CD14-positive monocyte (primary cell): ENCODE measurements at places on chromosomes 12 and 14.
A peak's percentile ranks its signal among the peaks of the same experiment; 100 is the strongest.

GRCh38 chr14:24143511-24143910 lies 2.1 kb upstream of the EMC9 start:
- no peak for DNase-seq

DNA sequence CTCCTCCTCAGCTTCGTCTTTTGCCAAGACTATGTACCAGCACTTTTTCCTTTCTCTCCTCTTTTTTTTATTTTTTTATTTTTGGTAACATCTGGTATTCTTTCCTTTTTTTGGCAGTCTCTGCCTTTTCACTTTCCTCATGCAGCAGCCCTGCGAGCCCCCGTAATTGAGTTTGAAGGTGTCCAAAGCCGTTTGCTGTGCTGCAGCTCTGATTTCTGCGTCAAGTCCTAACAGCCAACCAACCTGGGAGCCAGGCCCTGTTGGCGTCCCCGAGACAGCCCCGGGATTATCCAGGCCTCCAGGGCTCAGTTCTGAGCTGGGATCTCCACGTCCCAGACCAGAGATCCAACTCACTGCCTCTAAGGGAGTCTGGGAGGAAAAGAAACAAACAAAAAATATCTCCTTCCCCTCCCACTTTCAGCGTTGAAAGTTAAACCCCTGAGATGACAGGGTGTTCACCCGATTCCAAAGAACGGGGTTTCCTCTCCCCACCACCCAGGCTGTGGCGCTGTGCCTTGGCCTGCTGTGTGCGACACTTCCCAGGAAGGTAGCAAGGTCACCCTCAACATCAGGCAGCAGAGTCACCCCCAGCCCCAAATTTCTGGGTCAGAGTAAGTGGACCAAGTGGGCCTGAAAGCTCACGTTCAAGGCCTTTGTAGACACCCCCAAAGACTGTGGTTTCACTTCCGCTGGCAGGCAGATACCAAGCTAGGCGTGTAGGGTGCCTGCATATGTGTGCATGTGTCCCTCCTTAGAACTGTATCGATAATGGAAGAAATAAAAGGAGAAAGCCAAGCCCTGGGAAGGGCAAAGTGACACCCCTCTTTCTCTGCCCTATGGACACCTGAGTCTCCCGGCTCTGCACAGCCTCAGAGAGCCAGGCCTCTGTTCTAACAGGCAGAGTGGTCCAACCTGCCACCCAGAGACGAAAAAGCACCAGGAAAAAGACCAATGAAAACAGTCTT lies 11.1 kb downstream of the BCL11B start:
- no peak for DNase-seq

DNA sequence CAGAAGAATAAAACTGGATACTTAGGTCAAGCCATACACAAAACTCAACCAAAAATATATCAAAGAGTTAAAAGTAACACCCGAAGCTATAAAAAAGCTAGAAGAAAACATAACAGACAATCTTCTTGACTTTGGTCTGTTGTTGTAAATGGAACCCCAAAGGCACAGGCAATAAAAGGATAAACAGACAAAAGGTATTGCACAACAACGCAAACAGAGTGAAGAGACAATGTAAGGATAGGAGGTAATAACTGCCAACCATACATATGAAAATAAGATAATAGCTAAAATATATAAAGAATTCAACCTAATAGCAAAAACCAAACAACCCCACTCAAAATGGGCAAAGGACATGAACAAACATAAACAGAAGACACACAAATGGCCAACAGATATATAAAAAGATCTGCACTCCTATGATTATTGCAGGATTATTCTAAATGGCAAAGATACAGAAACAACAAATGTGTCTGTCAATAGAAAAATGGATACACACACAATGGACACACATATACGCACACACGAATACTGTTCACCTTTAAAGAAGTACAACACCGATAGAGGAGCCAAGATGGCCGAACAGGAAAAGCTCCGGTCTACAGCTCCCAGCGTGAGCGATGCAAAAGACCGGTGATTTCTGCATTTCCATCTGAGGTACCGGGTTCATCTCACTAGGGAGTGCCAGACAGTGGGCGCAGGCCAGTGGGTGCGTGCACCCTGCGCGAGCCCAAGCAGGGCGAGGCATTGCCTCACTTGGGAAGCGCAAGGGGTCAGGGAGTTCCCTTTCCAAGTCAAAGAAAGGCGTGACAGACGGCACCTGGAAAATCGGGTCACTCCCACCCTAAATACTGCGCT lies 1137.1 kb downstream of the FSCB start:
- DNase-seq: no peak

DNA sequence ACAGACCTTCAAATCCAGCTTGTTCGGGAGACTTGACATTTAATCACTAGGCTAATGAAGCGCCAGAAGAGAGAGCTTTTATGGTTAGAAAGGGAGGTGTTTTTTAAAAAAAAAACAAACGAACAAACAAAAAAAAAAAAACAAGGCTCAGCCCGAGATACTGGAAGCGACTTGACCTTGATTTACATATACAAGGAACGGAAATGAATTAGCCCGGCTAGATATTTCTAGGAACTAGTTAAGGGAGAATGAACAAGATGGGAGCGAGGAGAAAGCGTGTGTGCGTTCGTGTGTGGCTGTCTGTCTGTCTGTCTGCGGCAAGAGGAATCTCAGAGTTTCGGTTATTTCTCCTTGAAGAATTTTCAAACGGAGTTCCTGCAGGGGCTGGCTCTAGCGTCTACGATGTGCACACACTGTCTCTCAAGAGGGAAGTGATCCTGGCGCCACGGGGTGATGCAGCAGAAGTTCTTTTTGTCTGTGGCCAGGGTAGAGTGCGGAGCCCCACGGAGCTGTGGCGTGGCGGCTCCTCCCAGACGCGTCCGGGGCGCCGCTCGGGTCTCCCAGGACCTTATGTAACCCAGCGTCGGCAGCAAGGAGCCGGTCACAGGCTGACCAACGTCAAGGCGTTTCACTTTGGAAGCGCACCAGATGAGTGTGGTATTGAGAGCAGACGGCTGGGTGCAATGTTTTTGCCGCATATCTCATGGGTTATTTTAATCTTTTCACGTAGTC lies 18.8 kb downstream of the SOCS2 start:
- peak; percentile 87 for DNase-seq

DNA sequence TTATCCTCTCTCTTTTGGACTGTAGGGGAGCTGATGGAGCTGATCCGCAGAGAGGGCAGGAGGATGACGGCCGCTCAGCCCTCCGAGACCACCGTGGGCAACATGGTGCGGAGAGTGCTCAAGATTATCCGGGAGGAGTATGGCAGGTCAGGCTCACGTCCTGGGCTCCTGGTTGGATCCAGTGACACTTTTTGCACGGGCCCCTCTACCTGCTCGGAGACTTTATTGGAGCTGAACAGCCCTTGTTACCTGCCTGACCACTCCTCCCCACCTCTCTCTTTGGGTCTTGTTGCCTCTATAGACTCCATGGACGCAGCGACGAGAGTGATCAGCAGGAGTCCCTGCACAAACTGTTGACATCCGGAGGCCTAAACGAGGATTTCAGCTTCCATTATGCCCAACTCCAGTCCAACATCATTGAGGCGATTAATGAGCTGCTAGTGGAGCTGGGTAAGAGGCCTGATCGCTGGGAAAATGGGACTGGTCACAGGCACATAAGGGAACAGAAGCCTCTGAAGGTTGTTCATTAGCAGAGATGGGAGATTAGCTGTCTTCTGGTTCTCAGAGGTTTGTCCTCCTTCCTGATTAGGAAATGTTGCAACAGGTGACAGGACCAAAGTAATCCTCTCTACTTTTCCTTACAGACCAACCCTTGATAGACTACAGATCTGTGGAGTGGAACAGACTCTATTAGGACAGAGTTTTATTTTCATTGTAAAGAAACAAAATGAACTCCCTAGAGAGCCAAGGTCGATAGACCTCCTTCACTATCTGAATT lies 718 bp downstream of the EIF2B2 start:
- DNase-seq: no peak

DNA sequence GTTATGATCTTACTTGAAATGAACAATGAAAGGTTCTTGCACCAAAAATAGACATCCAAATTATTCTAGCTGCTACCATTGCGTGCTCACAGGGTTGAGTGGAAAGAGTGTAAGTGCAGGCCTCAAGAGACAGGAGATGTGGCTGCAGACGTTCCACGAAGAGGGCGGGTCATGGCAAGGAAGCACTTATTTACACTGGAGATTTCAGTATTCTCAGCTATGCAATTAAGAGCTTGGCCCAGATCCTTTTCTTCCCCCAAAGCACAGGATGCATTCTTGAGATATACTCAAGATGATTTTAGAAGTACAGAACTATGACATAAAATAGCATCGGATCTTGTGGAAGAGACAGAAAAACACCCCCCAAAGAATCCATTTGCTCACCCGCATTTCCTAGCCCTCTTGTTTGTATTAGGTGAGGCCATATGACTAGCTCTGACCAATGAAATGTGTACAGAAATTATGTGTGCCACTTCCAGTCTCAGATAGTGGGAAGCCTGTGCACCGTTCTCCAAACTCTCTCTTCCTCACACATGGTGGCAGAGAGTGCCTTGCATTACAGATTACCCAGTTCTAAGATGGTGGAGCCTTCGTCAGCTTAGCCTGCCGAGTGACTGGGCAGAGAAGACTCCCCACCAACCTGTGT lies 261.4 kb downstream of the TTC8 start:
- DNase-seq: no peak

DNA sequence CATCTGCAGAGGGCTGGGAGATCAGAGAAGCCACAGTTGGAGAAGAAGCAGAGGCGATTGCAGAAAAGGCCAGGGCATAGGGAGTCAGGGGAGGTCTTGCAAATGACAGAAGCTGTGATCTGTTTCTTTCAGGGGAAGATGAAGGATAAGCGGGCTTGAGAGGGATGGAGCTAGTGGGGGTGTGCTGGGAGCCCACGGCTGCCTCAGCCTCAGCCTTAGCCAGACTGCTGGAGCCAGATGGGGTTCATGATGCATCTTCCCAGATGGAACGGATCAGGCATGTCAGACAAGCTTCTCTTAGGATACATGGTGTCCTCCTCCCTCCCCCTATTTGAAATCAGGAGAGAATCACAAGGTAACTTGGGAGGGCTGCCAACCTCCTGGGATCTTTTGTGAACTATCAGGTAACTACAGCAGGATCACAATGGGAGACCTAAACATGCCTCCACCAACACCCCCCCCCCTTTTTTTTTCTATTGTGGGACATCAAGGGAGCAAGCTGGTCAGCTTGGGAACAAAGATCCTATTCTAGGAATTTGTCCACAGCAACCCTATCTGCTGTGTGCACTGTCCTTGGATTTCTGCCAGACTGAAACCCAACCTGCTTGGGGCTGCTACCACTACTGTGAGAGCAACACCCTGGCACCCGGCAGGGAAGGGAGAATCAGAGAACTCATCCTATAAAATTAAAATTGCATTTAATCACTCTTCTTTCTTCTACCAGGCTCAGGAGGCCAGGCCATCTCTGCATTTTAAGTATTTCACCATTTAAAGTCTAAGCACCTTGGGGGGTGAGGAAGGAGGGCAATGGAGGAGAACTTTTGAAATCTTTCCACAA lies 10.7 kb upstream of the ATP2A2 start:
- no peak for DNase-seq

GRCh38 chr12:81809829-81810595 lies 50.9 kb upstream of the PPFIA2 start:
- DNase-seq: peak; percentile 55

DNA sequence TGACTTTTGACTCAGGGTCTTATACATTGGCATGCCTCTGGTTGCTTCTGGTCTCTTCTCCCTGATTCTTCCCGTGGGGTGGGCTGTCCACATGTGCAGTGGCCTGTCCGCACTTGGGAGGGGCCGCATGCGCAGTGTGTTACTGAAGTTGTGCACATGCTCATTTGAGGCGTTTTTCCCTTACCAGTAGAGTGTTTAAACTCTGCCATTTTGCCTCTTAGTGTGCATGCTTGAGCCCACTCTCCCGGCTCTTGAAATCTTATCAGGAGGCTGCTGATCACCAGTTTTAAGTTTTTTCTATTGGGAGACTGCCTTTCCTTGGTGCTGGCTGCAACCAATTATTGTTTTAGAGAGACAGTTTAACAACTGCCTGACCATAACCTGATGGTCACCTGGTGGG lies 32.1 kb upstream of the HECTD1 start:
- DNase-seq: no peak

- DNase-seq: no peak
Observed at GRCh38 chr14:81386290-81386745, 13.8 kb downstream of the STON2 start.

DNA sequence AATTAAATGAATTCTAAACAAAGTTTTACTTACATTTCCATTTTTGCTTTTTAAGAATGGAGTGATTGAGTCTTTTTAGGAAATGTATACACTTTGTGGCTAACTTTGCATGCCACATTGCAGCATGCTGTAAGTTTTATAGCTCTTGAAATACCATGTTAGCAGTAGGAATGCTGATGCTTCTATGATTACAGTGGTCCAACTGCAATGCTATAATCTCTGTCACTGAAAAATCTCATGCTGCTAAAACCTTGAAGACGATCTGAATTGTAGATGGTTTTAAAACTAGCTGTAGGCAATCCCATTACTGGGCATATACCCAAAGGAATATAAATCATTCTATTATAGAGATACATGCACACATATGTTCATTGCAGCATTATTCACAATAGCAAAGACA lies 127.6 kb downstream of the WIF1 start:
- DNase-seq: no peak

GRCh38 chr14:75084513-75084912 lies 15.1 kb downstream of the ZC2HC1C start:
- DNase-seq: no peak

GRCh38 chr14:62314871-62315270 lies 552.7 kb downstream of the SNAPC1 start:
- DNase-seq: no peak

DNA sequence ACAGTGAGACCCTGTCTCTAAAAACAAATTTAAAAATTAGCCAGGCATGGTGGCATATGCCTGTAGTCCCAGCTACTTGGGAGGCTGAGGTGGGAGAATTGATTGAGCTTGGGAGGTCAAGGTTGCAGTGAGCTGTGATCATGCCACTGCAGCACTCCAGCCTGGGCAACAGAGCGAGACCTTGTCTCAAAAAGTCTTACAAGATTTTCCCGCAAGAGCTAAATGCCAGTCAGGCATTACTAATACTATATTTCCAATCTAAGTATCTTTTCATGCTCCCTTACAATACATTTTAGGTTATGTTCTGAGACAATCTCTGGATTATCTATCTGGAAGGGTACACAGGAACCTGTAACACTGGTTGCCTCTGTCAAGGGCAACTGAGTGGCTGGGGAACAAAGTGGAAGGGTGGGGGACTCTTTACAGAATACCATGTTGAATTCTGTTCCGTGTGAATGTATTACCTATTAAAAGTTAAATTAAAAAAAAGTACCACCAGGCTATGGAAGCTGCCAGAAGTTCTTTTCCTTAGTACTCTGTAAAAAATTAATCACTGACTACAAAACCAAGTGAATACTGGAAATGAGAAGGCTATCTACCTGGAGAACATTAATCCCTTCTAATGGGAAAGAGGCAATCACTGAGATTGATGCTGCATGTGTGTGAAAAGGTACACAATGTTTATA lies 56.7 kb downstream of the BTBD7 start:
- no peak for DNase-seq

GRCh38 chr12:22624548-22624869 lies 462 bp upstream of the ETNK1 start:
- DNase-seq: no peak

DNA sequence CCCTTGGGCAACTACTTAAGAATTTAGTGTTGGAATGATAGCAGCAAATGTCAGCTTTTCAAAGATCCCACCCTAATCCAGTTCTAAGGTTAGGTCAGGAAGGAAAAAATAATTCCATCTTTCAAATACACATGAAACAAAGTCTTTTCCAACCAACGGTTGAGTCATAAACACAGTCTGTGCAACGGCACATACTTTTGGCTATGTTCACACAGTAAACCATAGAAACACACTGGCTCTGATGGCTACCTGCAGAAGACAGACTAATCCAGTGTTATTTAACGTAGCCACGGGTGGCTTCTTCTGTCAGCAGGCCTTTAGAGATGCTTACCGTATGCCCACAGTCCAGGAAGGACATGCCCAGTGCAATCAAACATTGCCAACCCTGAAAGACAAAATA lies 35.7 kb downstream of the HIGD1C start:
- DNase-seq: no peak
